ENCODE measurements at places on chromosomes 5 and 9.

DNA sequence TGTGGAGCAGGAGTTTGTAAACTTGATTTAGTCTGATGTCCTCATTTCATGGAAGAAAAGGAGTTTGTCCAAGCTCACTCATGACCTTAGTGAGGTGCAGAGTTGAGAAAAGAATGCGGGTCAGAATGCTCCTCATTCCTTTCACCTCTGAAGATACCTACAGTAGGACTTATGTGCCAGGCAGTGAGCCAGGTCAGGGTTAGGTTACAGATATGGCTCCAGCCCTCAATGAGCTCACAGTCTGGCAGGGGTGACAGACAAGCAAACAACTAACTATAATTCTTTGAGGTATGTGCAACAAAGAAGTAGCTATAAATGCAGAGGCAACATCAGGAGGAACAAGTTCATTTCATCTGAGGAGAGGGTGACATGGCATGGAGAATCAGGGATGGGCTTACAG is 102.5 kb downstream of the SPATA31D1 start:
- no peak for DNase-seq

GRCh38 chr5:179908528-179908927 is 831 bp upstream of the TBC1D9B start:
- peak; percentile 90 for DNase-seq

- no peak for DNase-seq
Observed at GRCh38 chr9:7653262-7653661, 146.3 kb downstream of the DMAC1 start.

DNA sequence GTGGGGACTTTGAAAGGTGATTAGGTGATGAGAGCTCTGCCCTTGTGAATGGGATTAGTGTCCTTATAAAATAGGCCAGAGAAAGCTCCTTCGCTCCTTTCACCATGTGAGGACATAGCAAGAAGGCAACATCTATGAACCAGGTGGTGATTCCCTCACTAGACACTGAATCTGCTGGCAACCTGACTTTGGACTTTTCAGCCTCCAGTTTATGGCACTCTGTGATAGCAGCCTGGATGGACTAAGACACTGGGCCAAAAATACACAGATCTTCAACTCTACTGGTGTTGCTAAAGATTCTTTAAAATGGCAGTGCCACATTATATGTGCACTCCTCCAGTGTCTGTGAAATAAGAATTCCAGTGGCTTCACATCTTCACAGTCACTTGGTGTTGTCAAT is 41.2 kb upstream of the COL15A1 start:
- DNase-seq: no peak

DNA sequence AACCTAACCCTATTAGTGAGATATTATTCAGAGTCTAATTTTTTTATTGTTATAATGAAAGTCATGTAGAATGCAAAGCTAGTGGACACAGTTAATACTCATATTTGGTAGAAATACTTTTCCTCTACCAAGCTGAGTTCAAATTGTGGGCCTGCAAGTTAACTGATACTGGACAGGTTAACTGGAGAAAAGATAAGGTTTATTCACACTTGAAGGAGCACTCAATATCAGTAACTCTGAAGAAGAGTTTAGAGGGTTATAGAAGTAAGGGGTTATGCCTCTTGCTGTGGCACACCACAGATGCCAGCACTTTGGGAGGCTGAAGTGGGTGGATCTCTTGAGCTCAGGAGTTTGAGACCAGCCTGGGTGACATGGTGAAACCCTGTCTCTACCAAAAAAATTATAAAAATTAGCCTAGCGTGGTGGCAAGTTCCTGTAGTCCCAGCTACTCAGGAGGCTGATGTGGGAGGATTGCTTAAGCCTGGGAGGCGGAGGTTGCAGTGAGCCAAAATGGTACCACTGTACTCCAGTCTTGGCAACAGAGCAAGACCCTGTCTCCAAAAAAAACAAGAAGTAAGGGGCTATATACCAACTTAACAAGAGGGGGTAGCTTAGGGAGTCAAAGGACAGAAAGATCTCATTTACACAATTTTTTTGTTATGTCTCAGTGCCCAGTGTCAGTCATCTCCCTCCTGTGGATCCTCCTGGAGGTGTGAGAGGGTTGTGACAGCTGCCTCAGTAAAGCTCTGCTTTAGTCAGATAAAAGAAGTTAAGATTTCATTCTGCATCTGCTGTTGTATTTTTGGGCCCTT is 121.2 kb upstream of the GRHPR start:
- DNase-seq: no peak

DNA sequence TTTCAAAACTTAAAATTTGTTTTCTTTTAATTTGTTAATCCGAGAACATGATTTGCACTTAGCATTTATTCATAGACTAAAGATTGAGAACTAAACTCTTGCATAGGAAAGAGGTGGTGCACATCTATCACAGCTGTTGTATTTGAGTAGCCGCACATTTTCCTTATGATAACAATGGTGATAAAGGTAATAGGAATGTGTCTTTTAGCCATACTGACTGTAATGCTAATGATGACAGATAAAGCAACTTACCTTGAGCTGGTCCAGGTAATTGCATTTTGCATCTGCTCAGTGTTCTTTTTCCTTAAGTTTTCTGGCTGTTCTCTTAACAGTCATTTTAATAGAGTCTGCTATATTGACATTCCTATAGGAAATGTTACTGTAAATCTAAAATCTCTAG is 19.0 kb downstream of the PHAX start:
- DNase-seq: no peak

DNA sequence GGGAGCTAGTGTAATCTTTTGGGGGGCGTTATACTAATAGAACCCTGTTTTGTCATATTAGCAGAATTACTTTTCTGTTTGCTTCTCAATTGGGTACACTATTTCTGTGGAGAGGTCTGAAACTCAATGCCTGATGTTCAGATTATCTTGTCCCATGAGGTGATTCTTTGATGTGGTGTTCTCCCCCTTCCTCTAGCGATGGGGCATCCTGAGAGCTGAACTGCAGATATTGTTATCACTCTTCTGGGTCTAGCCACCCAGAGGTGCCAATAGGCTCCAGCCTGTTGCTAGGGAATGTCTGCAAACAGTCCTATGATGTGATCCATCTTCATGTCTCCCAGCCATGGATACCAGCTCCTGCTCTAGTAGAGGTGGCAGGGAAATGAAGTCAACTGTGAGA is 233.1 kb upstream of the RASA1 start:
- no peak for DNase-seq

- DNase-seq: peak; percentile 19
Observed at GRCh38 chr5:435156-435790, 7.7 kb upstream of the EXOC3 start.

DNA sequence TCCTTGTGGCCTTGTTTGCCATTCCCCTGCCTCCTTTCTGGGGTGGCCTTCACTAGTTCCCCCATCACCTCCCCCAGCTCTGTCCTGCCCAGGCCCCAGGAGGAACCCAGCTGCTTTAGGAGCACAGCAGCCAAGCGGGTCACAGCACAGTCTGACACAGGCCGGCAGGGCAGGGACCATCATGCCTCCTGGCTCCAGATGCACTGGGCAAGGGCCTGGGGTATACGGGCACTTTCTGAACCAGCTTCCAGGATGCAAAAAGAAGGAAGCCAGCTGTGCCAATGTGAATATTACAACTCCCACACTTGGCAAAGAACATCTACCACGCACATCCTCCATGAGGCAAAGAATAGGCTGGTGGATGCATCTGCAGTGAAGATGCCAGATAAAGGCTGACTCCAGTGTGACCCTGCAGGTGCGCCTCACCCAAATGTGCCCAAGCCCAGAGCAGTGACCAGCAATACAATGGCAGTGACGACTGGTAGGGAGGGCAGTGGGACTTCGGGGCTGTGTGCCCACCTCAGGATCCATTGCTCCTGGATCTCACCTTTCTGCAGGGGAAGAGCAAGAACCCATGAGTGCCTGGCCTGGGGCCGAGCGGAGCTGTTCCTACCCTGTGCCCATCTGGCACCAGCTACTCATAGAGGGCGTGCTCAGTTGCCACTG is 6.3 kb upstream of the IL3 start:
- peak; percentile 17 for DNase-seq

GRCh38 chr9:114803479-114804265 is 2.2 kb downstream of the TNFSF15 start:
- peak; percentile 31 for DNase-seq

DNA sequence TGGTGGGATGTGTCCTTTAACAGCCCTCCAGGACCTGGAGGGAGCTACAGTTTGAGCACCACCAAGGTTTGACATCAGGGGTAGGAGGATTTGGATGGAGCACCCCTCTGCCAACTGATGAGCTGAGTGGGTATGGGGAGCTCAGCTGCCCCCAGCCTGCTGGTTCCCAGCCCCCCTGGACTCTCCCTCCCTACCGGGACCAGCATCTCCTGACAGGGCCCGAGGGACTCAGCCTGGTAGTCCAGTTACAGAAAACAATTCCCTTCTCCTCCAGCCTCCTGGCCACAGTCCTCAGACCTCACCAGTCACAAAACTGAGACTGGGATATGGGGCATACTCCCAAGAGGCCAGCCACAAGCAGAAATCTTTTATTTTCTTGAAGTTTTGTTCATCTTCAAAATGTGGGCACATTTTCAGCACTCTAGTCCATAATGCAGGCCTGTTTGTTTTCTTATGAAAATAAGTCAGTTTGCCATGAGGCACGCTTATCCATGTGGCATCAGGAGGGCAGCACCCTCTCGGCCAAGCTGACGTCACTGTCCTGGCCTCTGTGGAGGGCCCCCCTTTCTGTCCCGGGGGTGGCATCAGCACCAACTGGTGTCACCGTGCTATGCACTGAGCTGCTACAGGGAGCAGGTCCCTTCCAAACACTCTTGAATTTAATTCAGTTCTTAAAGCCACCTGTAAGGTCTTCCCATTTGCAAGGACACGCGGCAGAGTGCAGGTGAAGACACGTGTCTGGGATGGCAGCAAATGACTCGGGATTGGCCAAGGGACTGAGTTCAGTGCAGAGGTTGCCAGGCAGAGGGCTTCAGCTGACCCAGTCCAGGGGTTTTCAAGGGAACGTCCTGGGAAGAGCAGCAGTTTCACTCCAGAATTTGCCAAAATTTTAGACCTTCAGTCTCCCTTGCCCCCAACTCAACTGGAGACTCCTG is 187.6 kb downstream of the GADD45G start:
- no peak for DNase-seq

- no peak for DNase-seq
Observed at GRCh38 chr5:162334944-162335343, 267.4 kb downstream of the GABRG2 start.

GRCh38 chr9:88722753-88723152 is 187.8 kb downstream of the NXNL2 start:
- DNase-seq: no peak

DNA sequence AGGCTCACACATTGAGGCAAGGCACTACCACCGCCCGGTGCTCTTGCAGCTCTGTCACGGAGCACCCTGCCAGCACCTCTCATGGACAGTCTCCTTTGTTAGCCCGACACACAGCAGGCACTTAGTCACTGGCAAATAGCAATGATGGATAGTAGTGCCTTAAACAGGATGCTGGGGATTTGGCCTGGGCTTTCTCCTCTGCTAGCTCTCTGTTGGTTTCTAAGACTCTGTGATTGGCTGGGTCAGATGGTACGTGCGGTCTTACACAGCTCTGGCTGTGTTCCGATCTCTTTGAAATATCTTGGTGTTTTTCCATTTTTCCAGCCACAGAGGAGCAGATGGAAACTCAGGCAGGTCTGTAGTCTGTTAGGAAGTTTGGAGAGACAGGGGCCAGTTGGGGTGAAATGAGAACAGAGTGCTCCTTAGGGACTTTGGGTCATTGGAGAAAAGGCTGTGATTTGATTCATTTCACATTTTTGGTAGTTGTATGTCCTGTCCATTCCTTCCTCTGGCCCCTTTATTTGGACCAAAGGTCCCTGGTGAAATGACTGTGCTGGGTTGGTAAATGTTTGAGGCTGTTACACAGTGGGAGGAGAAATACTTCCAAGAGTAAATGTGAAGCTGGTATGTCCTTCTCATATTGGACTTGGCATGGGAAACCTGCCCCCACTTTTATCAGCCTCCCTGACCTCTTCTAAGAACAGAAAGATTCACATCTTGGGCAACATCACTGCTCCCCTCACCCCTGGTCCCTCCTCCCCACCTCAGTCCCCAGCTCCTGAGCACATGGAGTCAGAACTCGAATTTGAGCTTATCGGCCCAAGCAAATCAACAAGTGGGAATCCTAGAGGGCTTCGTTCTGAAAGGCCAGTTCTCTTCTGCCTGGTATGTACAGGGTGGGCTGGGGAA is 3.4 kb downstream of the SMIM3 start:
- peak; percentile 87 for DNase-seq

- no peak for DNase-seq
Observed at GRCh38 chr9:76677481-76678055, 86.7 kb upstream of the PCA3 start.

GRCh38 chr5:38323645-38324295 is 65.4 kb downstream of the EGFLAM start:
- DNase-seq: no peak

DNA sequence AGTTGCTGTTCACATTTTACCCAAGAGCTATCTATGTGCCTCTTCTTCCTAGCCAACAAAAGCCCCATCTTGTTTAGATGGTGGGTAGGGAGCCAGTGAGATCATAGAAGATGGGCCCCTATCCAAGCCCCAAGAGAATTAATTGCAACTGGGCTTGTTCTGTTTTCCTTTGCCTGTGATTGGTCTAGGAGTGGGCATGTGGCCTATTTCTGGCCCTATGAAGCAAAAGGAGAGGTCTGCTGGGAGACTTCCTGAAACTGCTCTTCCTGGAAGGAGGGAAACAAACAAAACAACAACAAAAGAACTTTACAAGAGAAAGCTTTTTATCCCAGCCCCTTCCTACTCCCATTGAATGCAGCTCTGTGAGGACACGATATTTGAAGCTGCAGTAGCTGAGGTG is 32.5 kb upstream of the ALDOB start:
- DNase-seq: no peak

DNA sequence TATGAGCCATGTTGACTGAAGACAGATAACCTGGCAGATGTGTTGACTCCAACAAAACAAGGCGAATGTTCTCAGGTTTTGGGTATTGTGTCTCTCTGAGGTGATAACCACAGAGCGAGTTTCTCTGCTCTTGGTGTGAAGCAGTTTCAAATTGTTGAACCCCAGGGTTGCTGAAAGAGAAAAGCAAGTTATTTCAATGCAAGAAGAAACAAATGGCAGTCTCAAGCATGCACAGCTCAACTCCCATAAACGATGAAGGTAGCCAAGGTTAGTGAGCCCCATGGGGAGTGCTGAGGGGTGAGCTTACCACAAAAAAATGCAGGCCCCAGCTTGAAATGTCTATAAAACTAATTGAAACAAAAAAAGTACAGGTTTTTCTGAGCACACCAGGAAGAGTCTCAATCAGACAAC is 220.8 kb upstream of the DAPK1 start:
- no peak for DNase-seq

GRCh38 chr9:1337169-1337568 is 287.0 kb downstream of the DMRT2 start:
- no peak for DNase-seq

DNA sequence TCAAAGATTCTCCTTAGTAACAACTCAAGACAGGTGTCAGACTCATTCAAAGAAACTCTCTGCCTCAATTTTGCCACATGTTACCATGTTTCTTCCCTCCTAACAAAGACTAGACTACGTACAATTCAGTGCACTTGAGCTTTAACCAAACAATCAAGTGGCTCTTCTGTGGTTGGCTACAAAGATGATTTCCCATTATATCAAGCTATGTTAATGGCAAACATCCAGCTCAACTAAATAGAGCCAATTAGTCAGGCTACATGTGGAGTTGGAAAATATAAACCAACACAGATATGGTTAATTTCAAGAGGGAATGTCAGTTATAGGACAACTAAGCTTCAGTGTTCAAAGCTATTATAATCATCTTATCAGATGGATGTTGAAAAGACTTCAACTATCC is 29.2 kb upstream of the ADRA1B start:
- DNase-seq: no peak

GRCh38 chr9:27539479-27540441 is 10.1 kb upstream of the MOB3B start:
- DNase-seq: no peak

- DNase-seq: no peak
Observed at GRCh38 chr5:72845889-72846288, 29.4 kb downstream of the TNPO1 start.

Measured in H9 (cell line).